ENCODE measurements at places on chromosomes 5 and 9.

GRCh38 chr9:114316605-114317230 is 6.2 kb upstream of the ORM1 start:
- DNase-seq, result no peak

- DNase-seq, result no peak
Observed at GRCh38 chr5:140222416-140222815, 47.4 kb downstream of the CYSTM1 start.

DNA sequence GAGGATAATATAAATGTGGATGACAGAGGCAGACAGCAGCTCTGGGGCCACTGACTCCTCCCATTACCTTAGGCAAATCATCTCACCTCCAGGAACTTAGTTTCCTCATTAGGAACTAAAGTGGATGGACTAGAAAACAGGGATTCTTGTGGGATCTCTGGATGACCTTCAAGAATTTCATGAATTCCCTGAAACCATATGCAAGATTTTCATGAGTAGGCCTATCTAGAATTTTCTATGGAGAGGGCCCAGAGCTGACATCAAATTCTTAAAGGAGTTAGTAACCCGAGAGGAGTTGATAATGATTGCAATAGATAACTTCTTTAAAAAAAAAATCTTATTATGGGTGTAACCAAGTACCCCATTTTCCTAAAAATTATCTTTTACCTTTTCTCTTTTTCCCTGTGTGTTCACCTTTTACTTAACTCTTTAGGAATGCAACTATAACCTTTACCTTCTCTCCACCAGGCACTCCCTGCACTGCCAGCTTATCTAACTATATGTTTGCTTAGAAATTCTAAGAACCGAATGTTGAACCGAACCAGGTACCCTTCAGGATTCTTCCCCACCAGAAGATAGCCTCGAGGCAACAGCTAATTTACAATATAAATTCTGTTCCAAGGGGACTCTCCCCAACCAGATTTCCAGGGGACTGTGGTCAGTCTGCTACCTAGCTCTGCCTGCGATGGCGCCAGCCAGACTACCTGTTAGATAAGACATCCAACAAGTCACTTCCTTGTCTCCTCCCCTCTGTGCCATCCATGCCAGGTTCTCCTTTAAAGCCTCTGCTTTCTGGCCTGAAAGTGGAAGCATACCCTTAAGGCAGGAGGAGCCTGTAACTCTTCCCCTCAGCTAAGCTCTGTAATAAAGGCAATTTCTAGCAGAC is 86.0 kb downstream of the GCNT4 start:
- DNase-seq, result no peak

DNA sequence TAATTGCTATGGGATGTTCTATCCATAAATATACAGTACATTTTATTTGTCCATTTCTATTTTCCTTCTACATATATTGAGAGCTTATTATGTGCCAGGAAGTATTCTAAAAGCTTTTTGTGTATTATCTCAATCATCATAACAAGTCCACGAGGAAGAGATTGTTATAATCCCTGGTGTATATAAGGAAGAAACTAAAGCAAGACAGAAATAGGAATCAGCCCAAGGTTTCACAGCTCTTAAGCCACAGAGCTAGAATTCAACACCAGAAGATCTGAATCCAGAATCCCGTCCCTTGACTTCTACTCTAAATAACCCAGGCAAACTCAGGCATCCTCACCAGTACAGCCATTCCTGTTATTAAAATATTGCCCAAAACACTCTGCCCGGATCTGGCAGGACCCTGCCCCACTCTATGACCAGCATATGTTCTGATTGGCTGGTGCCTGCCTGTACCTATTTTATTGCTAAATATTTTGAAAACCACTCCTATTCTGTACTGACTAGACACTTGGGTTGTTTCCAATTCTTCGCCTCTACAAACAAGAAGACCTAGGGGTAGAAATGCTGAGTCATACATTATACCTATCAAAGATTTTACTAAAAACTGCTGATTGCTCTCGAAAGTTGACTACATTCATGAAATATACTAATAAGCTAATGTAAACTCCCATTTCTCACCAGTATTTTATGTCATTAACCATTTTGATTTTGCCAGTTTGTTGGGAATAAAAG is 297.4 kb downstream of the ENC1 start:
- DNase-seq, result no peak

- no peak for DNase-seq
Observed at GRCh38 chr9:110197330-110198187, 10.4 kb downstream of the C9orf152 start.

GRCh38 chr5:2797160-2797559 is 45.7 kb upstream of the IRX2 start:
- DNase-seq, result no peak

- peak; percentile 28 for DNase-seq
Observed at GRCh38 chr5:138035605-138036537, 3.0 kb upstream of the FAM13B start.

GRCh38 chr5:39675676-39676075 is 250.9 kb upstream of the DAB2 start:
- DNase-seq, result no peak

GRCh38 chr5:58148254-58148775 is 311.6 kb downstream of the PLK2 start:
- DNase-seq, result no peak

DNA sequence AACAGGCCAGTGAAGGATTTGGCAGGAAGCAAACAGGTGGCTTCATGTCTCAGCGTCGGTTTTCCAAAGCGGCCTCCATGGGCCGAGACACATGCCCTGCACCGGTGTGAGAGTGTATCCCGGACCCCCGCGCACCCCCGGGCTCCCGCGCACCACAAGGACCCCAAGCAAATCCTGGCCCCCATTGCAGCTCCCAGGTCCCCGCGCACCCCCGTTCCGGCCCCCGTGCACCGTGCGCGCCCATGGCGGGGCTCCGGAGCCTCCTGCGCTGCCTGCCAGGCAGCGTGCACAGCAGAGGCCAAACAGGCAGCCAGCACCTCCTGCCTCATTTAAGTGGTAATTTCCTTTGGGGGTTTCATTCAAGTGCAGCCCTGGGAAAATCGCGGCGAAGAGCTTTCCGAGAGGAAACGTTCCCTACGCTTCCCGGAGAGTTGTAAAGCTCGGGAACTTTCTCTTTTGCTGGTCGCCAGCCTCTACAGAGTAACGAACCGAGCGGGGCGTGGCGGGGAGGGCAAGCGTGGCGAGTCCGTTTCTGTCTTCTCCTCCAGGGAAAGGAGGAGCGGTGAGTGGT is 145.5 kb upstream of the SLC24A2 start:
- DNase-seq, result no peak

DNA sequence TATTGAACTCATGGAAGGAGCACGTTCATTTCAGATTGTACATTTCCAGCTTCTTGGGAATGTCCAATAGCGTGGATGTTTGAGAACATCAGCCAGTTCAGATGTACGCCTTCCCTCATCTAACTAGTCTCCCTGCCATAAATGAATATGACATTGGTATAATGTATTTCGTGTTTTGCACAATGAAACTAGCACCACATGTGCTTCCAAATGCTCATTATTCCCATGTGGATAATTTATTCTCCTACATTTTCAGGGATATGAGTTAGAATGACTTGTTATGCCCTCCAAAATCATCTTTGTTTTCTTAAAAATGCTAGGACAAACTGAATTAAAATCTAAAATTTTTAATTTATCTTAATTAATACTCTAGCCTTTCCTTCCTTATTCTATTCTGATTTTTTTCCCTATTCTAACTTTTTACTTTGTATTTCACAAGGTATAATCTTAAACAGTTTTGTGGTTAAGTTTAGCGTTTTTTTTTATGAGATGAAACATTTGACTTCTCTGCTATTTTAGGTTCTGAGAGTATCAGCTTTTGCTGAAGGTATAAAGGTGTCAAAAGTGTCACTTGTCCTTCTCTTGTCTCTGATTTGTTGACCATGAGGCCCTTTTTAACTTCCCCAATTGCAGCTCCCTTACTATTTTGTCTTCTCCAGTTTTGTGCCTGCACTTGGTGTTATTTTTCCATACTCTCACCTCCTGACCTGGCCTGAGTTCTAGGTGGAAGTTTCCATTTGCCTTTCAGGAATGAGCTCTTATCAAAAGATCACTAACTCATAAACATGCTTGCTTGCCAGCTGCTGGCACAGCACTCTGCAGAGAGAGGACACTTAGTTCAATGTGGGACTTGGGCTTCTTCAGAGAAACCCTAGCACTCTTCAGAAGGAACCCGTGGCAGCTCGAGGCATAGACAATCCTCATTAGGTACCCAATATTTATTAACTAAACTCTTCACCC is 106.8 kb downstream of the FRMD3 start:
- DNase-seq, result no peak

DNA sequence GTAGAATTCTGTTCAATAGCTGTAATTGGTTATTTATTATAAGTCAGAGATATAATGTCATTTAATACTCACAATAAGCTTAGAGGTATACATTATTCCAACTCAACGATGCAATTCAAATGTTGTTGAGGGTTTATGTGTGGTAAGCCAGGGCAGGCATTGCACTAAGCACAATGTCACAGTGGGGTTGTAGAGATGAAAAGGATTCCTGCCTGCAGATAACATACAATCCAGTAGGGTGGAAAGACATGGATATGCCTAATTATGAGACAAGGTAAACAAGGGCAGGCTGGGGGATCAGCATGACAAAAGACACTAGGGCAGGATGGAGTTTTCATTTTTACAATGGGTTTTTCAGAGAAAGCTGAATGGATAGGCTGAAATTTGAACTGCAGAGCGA is 98.7 kb upstream of the PALM2AKAP2 start:
- no peak for DNase-seq

- DNase-seq, result no peak
Observed at GRCh38 chr9:121441165-121441564, 58.5 kb downstream of the GGTA1 start.

DNA sequence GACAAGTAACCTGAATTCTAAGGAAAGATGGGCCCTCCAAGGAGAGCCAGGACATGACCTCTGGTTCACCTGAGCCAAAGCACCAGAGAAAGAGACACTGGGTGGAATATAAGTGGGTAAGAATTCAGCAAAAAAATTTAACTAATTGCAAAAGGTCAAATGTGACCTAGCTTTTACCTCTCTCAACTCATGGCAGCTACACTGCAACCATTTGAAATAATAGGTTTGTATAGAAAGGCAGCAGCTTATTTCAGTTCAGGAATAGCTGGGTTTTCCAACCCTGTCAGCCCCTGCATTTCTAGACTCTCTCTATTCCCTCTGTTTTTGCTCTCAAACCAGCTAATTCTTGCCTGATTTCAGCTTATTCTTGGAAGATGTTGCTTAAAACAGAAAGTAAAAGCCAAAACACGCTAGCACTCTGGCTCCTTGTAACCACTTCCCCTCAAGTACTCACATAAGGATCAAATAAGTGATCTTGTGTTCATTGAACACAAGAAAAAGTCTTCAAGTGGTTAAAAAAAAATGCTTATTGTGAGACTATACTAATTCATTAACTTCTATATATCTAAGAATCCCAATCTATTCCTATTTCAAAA is 101.1 kb upstream of the NR4A3 start:
- no peak for DNase-seq

- no peak for DNase-seq
Observed at GRCh38 chr5:117107859-117108258, 533.2 kb upstream of the SEMA6A start.

GRCh38 chr5:97163360-97163764 is 19.7 kb downstream of the RIOK2 start:
- DNase-seq, result no peak

DNA sequence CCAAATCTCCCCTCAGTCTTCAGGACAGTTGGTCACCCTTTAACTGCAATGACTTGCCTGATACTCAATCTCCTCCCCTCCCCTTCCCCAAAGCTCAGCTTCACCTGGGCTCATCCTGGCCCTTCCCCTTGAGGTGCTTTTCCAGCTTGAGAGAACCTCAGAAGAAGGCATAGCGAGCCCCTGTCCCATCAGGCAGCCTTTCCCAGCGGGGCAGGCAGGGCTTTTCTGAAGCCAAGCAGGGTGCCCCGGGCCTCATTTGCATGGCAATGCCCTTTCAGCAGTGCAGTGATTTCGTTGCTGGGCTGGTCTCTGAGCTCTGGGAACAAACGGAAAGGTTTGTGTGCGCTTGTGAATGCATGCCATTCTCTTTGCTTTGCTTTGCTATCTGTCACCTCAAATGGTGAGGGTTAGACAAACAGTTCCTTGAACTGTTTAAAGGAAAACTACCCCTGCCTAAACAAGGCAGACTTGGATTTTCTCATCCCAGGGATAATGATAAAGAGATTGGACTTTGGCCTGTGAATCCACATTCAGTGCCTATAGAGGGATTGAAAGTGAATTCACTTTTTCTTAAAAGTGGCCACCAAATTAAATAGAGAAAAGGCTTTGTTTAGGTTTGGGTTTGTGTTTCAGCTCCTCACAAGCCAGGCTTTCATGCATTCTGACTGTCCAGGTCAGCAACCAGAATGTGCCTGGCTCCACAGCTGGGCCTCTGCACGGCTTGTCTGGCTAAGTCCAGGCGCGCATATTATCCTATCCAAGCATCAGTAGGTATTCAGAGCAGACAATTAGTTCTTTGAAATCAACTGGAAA is 165.3 kb downstream of the ZNF608 start:
- DNase-seq, result no peak

GRCh38 chr9:534886-535285 is 306.6 kb upstream of the DMRT1 start:
- DNase-seq, result no peak

GRCh38 chr9:97874624-97875023 is 21.6 kb downstream of the FOXE1 start:
- no peak for DNase-seq

DNA sequence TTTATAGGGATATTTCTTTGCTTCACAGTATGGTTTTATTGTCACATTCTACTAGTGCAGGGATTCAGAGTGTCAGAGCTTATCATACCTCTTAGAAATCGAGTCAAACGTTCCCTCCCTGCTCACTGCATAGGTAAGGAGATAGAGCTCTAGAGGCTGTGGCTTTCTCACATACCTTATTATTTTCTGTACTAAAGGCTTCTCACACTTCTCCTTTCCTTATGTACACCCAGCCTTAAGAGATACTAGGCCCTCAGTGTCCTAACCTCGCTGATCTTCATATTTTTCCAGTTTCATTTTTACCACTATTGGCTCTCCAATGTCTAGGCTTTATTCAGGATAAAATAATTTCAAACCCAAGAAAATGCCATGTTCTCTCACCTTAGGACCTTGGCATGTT is 297.3 kb upstream of the RIOK2 start:
- DNase-seq, result no peak

DNA sequence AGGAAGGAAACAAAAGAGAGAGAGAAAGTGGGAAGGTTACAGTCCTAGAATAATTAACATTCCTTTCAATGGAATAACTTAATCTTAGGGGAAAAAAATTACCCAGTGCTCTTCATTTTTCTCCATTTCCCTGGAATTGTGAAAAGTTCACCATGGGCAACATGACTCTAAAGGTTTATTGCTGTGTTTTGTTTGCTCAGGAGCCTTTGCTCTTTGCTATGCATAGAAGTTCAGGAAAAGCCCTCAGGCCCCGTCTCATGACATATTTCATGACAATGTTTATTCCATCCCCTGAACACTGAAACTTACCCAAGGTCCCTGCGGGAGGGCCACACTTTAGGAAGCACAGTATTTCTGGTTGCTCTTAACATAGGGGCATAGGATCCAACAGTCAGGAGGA is 9.8 kb upstream of the CTSL start:
- DNase-seq, result no peak

DNA sequence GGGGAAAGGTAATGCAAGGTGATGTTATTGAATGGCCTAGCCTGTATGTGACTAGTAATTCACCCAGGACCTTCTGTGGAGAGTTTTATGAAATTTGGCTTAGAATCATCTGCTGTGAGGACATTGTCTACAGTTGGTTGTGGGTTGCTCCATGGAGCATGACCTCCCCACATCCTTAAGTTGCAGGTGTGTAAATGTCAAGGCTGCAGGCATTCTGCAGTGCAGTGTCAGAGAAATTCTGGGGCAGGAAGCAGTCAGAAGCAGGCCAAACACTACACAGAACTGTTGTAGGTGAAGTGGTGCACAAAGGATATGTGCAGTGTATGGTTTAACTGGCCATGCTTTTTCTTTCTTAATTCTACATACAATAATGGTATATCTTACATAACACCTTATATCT is 588.3 kb downstream of the EBF1 start:
- DNase-seq, result no peak
